Upper lobe of right lung (tissue), 1 donor: ENCODE measurements at places on chromosomes 16 and 17. TPM values are rescaled to one million over a fixed set of nuclear protein-coding genes. Genes with fewer than 3 reads are reported as not detected.

DNA sequence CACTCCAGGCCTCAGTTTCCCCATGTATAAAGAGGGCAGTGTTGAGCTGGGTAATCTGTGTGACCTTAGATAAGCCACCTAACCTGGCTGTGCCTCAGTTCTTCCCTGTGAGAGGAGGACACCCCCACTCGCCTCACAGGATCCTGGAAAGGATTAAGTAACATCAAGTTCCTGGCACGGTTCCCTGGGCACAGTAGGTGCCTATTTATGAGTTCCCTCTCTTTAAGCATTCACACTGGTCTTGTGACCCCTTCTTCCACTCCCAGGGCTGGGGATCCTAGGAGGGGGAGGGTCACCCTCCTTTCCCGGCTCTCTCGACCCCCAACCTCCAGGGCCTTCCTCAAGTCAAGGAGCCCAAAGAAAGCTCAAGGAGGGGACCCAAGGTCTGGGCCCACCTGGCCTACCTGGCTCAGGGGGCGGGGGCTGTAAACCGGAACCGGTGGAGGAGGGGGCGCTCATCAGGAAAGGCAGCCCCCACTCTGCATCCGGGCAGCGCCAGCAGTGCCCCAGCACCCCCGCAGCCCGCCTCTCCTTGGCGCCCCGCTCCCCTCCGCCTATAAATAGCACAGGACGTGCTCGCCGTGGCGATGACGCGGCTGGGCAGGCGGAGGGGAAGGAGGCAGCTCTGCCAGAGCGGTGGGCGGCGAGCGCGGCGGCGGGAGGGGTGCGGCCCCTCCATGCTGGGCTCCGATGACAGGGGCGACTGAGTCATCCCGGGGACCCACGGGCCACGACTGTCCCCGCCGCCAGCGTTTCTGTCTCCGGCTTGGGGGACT, 9.4 kb downstream of the RPL19 start:
- DNase-seq = peak; percentile 92

- no peak for DNase-seq
Measured at GRCh38 chr16:31471875-31472708, at the start of gene TGFB1I1. TGFB1I1 (plus strand) TSS chr16:31472152; CDS start chr16:31472189, 37 bp downstream.

DNA sequence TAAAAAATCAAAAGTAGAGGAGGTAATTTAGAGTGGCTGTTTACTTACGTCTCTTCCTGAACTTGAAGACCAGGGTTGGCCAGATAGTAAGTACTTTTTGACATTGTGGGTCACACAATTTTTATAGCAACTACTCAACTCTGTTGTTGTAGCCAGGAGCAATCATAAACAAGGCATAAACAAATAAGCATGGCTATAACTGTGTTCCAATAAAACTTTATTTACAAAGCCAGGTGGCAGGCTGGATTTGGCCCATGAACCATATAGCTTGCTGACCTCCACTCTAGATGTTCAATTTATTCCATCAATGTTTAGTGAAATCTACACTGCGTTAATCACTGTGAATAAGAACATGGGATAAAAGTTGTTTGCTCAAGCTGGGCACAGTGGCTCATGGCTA, 500.4 kb upstream of the ERCC4 start:
- no peak for DNase-seq

DNA sequence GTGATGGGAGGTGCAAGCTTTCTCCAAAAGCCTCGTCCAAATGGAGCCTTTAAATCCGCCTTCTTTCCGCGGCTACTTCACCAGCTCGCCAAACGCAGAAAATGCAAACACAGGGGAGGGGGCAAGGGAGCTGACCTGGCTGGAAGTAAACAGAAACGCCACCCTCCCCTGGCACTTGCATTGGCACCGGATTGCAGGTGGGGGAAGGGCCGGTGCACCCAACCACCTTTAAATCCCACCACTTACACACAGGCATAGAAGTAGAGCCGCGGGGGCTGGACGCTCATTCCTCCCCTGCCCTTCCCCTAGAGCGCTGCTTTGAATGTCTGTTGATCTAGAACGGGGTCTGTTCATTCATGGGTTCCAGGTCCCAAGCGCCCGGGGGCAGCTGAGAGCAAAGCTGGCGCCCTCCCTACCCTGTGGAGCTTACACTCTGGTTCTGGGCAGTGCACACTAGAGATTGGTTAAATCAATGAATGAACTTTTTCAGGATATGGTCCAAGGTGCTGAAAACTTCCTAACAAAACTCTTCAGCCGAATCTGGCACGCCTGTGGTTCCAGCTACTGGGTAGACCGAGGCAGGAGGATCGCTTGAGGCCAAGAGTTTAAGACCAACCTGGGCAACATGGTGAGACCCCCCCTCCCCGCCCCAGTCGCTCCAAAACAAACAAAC, 920 bp upstream of the ZCCHC14 start:
- peak; percentile 61 for DNase-seq

DNA sequence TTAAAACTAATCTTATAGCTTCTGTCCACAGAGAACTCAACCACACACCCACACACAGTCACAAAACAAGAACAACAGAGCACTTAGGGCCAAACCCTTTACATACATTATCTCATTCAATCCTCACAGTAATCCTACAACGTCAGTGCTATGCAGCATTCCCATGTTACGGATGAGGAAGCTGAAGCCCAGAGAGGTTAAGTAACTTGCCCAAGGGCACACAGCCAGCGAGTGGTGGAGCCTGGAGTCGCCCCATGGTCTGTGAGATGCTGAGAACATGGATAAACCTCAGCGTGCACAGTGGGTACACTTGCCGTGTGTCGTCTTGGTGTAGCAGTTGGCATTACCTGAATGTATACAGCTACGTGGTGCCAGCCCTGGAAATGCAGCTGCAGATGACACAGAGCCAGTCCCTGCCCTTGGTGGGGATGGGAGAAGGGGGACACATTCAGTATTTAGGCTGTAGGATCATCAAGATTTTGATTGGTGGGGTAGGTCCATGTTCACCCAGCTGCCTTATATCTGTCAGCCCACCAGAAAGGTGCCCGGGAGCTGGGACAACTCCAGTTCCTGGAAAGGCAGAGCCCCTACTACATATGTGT, 177.0 kb downstream of the IRF8 start:
- DNase-seq = peak; percentile 40

GRCh38 chr16:68091380-68092261, 6.5 kb downstream of the NFATC3 start:
- DNase-seq = no peak

- no peak for DNase-seq
Measured at GRCh38 chr16:65283181-65283651, 161.4 kb upstream of the CDH11 start.

GRCh38 chr16:76176153-76176552, 101.0 kb upstream of the CNTNAP4 start:
- no peak for DNase-seq

- no peak for DNase-seq
Measured at GRCh38 chr17:27793168-27793905, 7.0 kb downstream of the NOS2 start.

DNA sequence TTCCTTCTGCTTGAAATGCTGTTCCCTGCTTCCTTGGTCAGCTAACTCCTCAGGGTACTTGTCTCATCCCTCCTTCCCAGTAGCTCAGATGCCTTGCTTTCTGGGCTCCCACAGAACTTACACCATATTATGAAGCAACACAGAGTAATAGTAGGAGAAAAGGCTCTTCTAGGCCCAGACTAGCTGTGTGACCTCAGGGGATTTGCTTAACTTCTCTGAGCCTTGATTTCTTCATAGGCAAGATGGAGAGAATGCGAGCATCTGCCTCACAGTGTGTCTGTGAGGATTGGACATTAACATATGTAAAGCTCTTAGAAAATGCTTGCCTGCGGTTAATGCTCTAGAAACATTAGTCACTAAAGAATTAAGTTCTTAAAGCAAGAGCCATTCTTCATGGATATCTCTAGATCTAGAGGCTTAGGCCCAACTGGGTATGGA, 22.3 kb upstream of the PECAM1 start:
- DNase-seq = no peak

DNA sequence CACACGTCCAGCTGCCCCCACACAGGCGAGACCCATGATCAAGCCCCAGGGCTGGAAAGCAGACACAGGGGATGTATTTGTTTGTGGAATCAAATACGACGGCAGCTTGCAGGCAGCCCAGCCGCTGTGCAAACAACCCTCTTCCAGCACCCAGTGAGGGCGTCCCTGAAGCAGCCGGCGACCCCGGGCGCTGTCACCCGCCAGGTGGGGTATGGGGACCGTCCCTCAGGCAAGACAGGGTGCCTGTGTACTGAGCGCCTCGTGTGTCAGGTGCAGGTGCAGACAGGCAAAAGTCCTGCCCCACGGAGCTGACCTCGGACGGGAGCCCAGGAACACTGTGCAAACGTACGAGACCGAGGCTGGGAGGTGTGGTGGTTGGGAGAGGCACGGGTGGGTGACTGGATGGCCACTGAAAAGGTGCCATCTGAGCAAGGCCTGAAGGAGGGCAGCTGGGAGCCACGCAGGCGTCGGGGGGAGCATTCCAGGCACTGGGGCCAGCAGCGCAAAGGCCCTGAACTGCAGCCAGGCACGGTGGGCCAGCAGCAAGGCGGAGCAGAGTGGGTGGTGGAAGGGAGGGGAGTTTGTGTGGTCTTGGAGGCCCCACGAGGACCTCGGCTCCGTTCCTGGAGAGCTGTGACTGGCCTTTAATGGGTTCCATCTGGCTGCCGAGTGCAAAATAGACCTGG, 48.5 kb downstream of the CBFA2T3 start:
- no peak for DNase-seq

DNA sequence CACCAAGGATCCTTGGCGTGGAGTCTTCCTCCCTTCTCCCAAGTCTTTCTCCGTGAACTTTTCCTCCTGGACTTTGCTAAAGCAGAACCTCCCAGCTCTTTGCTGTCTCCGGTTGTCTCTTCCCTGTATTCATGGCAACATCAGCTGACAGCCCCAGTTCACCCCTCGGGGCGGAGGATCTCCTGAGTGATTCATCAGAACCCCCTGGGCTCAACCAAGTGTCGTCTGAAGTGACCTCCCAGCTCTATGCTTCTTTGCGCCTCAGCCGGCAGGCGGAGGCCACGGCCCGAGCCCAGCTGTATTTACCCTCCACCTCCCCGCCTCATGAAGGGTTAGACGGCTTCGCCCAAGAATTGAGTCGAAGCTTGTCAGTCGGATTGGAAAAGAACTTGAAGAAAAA, 943 bp downstream of the CNTROB start:
- DNase-seq = peak; percentile 80

DNA sequence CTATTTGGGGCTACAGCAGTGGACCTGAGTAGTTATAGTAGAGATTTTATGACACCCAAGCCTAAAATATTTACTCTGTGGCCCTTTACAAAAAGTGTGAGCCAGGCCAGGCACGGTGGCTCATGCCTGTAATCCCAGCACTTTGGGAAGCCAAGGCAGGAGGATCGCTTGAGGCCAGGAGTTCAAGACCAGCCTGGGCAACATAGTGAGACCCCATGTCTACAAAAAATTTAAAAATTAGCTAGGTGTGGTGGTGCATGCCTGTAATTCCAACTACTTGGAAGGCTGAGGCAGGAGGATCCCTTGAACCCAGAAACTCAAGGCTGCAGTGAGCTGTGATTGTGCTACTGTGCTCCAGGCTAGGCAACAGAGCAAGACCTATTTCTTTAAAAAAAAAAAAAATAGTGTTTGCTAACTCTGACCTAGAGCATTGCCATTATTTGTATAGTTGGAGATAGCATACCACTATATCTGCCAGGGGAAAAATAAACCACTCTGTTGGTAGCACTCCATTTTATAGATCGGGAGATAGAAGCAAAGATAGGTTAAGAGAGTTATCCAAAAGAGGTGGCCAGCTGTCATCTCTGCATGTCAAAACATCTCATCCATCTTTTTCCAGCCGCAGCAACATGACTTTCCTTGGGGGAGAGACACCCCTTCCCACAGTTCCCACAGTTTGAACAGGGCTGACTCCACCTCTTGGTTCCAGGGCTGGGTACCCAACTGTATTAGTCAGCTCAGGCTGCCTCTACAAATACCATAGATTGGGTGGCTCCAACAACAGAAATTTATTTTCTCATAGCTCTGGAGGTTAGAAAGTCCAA, 3.0 kb upstream of the ITPRIPL2 start:
- no peak for DNase-seq

- no peak for DNase-seq
Measured at GRCh38 chr17:50358177-50358576, 12.3 kb downstream of the XYLT2 start.

DNA sequence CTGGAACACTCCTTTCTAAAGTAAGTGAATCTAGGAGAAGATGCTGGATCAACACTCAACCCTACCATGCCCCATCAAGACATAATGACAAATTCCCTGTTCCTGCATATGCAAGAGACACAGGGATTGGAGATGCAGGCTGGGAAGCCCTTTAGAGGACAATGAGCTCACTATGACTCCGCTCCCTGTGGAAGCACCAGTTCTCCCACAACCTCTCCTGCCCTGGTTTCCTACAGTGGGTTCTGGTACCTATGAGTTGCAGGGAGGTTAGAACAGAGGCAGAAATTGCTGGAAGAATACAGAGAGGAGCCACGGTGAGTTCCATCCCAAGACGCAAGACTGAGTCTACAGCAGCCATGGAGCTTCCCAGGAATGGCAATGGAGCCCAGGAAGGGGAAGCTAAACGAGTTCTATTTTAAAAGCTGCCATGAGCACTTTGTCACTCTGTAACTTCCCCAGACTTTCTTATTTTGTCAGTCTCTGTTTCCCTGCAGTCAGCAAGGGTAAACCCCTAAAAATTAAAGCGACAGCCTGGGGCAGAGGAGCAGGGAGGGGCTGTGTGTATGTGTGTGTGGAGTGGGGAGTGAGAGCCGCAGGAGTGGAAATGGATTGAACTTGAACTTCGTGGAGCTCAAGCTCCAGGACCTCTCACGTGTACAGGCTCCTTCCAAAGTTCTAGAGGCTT, 42.3 kb upstream of the PIK3R6 start:
- DNase-seq = no peak

GRCh38 chr17:7590743-7591142, 849 bp upstream of the SOX15 start:
- DNase-seq = no peak

AXIN2 gene
- 63.6 TPM for total RNA-seq

KIF18B gene
- total RNA-seq = 0.32 TPM

MYH1 gene
- 0.81 TPM for total RNA-seq

MYLK3 gene
- 0.43 TPM for total RNA-seq

SCGB1C2 gene
- not detected for total RNA-seq

ZNF597 gene
- 5.1 TPM for total RNA-seq

ADGRG3 gene
- total RNA-seq = 5.8 TPM

KRTAP4-3 gene
- not detected for total RNA-seq
